Inflammatory macrophage treated with lipopolysaccharide for 4 hours (primary cell): ENCODE measurements at places on chromosomes 12 and 14.

DNA sequence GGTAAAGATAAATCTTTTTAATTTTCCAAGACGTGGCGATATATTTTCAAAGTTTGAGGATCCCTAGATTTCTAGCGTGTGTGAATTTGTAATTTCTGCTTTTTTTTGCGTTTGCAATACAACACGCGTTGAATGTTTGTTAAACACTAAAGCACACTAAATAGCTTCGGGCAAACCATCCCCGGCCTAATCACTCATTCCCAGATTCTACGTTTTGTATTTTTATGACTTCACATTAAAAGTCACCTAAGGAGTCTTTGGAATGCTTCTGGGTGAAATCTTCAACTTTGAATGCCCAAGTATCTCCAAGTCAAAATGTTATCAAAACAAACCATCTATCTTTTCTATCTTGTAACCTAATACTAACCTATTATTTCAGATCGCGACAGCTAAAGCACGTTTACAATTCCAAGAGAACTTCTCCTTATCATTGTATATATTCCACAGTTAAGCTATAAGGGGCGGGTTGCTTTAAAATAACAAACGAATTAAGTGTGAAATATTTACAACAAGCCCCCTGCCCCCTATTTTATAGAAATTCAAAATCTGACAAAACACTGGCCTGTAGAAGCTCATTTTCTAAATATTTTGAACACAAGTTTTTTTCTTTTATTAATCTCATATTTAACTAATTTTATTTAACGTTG, 1.1 kb downstream of the ALX1 start:
- DNase-seq: no peak

- no peak for DNase-seq
Measured at GRCh38 chr12:2011643-2012607, 7.7 kb upstream of the DCP1B start.

DNA sequence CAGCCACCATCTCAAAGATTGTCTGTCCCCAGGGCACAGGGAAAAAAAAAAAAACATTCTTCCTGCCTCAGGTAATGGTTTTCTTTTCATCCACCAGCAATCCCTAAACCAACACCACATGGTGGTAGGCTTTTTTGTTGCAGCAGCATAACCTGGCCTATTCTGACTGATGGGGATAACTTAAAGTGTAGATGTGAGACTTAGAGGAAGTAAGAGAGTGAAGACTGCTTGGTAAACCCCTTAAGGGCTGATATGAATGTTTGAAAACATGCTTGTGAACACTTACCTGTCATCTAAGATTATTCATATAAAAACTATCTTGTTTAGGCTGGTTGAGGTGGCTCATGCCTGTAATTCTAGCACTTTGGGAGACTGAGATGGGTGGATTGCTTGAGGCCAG, 130.2 kb upstream of the RAP1B start:
- no peak for DNase-seq

DNA sequence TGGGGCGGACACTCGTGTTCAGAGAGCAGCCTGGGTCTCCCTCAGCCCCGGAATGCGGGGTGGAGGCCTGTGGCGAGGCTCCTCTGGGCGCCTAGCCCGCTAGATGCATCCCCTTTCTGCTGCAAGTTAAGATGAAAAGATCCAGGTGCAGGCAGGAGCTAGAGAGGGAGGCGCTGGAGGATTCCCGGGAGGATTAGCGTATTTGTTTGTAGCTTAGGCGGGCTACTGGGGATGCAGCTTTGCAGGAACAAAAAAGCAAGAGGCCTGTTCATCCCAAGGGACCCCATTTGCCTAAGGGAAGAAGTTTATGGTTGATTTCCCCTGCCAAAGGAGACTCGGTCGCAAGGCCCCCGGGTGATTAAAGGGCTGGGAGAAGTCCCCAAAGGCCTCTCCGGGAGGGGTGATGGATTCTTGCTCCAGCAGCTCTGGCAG, 824 bp downstream of the CCDC177 start:
- no peak for DNase-seq

GRCh38 chr14:54642801-54643695, 76.1 kb downstream of the SAMD4A start:
- no peak for DNase-seq

DNA sequence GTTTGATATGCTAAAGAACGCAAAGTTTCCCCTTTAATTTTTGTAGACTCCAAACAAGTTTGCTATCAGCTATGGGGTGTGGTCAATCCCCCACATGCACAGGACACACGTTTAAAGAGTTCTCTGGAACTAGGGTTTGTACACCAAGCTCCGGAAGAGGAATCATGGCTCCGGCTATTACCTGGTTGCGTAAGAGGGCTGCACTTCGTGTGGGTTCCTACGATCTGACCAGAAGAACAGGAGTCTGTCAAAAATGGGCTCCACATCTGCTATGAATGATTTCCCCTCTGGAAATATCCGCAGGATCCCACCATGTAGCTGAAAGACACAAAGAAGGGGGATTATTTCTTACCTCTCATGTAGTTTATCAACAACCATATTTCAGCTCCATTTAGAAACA, 22.0 kb downstream of the EGLN3 start:
- DNase-seq: no peak

GRCh38 chr12:124428136-124428791, 133.4 kb downstream of the RFLNA start:
- DNase-seq: no peak

GRCh38 chr14:50961605-50962221, 17.4 kb upstream of the PYGL start:
- DNase-seq: no peak

DNA sequence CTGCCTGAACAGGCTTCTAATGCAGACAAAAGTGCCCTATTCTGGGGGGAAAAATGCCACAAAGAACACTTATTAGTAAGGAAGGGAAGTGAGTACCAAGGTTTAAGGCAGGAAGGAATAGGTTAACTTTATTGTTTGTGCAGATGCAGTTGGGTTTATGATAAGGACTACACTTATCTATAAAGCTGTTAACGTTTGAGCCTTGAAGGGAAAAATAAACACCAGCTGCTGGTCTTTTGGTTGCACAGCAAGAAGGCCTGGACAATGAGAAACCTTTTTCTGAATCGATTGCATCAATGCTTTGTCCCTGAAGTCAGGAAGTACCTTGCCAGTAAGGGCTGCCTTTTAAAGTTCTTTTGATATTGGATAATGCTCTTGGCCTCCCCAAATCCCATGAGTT, 407.8 kb downstream of the ATP23 start:
- DNase-seq: no peak

DNA sequence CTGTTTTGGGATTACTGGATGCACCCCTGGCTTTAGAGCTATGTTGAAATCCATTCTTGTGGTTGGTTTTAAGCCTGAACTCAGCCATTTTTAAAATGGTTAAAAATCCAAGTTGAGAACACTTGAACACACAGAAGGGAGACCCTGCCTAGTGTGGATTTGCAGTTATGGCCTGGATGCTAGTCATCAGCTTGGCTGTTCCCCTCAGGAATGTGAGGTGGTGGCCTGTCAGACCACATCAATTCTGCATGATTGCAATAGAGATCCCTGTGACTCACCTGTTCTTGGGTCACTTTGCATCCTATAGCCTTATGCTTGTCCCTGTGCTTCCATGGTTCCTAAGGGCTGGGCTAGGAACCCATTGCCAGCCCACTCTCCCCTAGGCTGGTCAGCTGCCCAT, 454.1 kb downstream of the ATP23 start:
- no peak for DNase-seq
